ENCODE measurements at places on chromosomes 6 and 20. TPM values are rescaled to one million over a fixed set of nuclear protein-coding genes. Genes with fewer than 3 reads are reported as not detected.

DNA sequence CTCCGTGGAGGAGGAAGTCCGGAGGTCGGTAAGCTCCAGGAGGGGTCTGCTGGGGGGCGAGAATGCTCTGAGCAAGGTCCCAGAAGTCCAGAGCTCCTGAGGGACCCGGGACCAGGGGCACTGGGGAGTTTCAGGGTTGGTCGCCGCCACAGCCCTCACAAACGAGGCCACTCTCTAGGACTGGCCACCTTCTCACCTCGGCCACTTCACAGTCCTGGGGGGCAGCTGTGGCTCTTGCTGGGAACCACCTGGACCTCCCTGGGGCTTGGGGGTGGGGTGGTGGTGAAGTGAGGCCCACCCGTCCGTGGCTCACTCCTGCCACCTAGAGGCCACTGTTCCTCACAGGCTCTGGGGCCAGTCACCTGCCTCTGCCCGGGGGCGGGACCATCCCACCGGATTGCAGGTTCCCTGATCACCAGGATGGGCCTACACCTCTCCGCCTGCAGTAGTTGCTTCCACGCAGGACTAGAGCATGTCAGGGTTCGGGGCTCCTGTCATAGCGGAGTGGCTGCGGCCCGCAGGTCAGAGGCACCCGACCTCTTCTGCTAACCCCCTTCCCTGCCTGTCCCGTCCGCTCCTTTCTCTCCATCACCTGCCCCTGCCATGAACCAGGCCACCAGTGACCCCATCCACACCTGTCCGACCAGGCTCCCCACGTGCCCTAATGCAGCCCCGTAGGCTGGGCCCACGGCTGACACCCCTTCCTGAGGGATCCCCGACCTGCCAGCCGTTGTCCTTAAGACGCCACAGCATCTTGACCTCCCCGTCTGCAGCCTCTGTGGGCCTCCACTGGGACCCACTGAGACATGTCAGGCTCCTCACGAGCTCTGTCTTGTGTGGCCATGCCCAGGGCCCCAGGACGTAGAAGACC, 5.1 kb upstream of the TCEA2 start:
- H3K4me1 ChIP-seq: peaks cover 55% of the 10 kb centered on the region
- peak overlapping the region; percentile 56 for H3K4me3 ChIP-seq
- peak overlapping the region; percentile 94 for H3K27ac ChIP-seq
- peak; percentile 75 for DNase-seq

Gene ANKRD66
- not detected for total RNA-seq

GRCh38 chr6:161199850-161200249, 74.0 kb downstream of the AGPAT4 start:
- H3K27ac ChIP-seq: no peak overlapping the region
- no peaks in the 10 kb centered on the region for H3K4me1 ChIP-seq
- H3K36me3 ChIP-seq: no peaks in the 10 kb centered on the region
- H3K4me3 ChIP-seq: no peak overlapping the region
- no peak for DNase-seq

- H3K27me3 ChIP-seq: no peaks in the 10 kb centered on the region
- H3K36me3 ChIP-seq: no peaks in the 10 kb centered on the region
- no peak for DNase-seq
- no peak overlapping the region for H3K4me3 ChIP-seq
- H3K27ac ChIP-seq: no peak overlapping the region
- H3K4me1 ChIP-seq: no peaks in the 10 kb centered on the region
Observed at GRCh38 chr6:139443231-139444112, 69.0 kb upstream of the CITED2 start.

- peak overlapping the region; percentile 74 for H3K4me3 ChIP-seq
- no peaks in the 10 kb centered on the region for H3K27me3 ChIP-seq
- H3K27ac ChIP-seq: peak overlapping the region; percentile 96
Observed at GRCh38 chr6:29976253-29976587, 33.9 kb downstream of the HLA-A start.

DNA sequence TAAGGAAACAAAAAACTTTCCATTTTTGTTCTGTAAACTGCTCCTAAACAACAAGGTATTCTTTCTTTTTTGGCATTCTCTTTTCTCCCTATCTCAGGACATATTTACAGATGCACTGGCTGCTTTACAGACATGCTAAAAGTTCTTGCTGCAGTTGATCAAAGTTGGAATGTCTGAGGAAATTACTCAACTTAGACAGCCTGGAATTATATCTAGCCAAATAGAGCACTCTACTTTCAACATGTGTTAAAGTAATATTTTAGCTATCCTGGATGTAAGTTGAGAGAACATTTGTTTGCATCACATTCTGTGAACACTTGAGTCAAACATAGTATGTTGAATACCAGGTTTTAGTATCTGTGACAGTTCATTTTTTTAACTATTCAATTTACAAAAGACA, 24.8 kb downstream of the TASP1 start:
- H3K27ac ChIP-seq: no peak overlapping the region
- H3K4me1 ChIP-seq: peaks cover 17% of the 10 kb centered on the region
- peaks cover 5% of the 10 kb centered on the region for H3K36me3 ChIP-seq
- H3K4me3 ChIP-seq: no peak overlapping the region
- no peaks in the 10 kb centered on the region for H3K27me3 ChIP-seq
- DNase-seq: no peak

Gene TGM2
- total RNA-seq: 846 TPM

Gene CLDN20
- total RNA-seq: not detected

Gene SGK2
- 0.30 TPM for total RNA-seq

DNA sequence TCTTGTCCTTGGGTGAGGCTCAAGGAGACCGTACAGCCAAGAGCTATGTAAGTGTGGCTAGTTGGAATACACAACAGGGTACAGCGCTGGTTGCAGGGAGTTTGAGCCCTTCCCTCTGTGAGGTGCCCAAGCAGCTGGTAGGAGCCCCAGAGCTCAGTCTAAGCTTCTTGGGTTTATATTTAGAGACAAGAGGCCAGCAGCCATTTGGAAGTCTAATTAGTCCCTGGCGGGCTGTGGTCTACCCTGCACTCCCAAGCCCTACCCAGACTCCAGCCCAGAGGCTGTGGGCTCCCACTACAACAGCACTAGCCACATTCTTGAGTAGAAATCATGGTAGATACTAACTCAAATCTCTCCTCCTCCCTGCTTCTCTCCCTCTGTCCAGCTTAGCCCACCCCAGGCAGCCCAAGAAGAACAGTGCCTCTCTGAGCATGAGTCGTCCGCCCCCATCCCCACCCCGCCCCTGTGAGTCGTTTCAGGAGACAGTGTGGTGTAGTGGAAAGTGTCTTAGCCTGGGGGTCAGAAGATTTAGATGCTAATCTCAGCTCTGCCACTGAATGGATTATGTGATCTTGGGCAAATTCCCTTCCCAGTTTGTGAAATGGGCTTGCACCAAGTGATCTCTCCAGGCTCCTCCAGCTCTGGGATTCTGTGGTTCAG, 37.8 kb downstream of the EIF2S2 start:
- H3K27me3 ChIP-seq: no peaks in the 10 kb centered on the region
- H3K27ac ChIP-seq: no peak overlapping the region
- no peak for DNase-seq
- peaks cover 20% of the 10 kb centered on the region for H3K4me1 ChIP-seq
- peaks cover 56% of the 10 kb centered on the region for H3K36me3 ChIP-seq
- no peak overlapping the region for H3K4me3 ChIP-seq

Measured in left ventricle myocardium inferior (tissue), 1 donor.